ENCODE measurements at places on chromosomes 6 and 20.

GRCh38 chr20:4765681-4766080, 44.0 kb downstream of the PRND start:
- no peak for DNase-seq

DNA sequence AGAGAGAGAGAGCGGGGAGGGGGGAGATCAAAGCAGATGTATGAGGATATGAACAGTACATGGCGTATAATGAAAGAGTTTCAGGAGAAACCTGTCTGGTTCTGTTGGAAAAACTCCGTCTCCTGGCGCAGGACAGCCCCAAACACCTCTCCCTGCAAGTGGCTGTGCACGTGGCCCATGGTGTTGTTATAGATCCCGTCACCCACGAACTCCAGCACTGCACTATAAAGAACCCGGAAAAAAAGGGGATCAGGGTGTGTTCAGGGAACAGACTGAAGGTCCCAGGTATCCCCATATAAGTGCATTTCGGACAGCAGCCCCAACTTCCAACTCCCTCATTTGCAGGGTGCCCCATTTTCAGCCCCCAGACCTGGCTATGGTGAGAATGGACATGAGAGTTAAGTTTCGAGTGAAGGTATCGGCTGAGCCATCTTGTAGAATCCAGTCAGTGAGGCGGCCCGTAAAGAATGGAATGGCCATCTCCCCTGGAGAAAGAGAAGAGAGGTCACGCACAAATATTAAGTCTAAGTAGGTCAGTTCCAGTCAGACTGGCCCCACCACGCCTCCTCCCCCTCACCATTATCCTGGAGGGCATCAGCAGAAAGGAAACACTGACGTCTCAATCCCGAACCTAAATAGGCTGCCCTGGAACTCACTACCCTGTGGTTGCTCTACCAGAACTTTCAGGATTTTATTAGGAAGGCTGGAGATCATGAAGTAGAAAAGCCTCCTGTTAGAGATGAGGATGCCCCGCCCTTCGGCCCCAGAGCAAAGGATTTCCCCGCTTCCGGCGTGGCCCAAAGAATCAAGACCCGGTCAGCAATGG, 1.3 kb downstream of the TAP1 start:
- no peak for DNase-seq

DNA sequence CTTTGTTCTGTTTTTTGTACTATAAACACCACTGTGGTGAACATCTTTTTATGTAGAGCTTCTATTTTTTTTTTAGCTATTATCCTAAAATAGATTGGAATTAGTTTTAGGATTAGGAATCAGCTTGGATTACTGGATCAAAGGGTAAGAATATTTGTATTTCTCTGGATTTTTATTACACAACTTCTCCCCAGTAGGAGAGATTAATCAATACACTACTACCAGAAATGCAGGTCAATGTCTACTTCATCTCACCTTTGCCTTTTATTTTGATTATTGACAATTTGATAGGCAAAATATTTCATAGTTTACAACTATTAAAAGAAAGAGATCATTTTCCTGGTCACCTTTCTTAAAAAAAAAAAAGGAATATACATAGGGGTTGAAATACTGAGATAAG, 191.9 kb downstream of the TSHZ2 start:
- DNase-seq = no peak

GRCh38 chr6:148760568-148761526, 14.0 kb downstream of the UST start:
- peak; percentile 90 for DNase-seq

GRCh38 chr6:137867685-137868509, 838 bp downstream of the TNFAIP3 start:
- DNase-seq = peak; percentile 82

- no peak for DNase-seq
These were observed 10.6 kb downstream of the ORC3 start for GRCh38 chr6:87600576-87600975.

- peak; percentile 26 for DNase-seq
These were observed 8.4 kb downstream of the VSX1 start for GRCh38 chr20:25073544-25073943.

DNA sequence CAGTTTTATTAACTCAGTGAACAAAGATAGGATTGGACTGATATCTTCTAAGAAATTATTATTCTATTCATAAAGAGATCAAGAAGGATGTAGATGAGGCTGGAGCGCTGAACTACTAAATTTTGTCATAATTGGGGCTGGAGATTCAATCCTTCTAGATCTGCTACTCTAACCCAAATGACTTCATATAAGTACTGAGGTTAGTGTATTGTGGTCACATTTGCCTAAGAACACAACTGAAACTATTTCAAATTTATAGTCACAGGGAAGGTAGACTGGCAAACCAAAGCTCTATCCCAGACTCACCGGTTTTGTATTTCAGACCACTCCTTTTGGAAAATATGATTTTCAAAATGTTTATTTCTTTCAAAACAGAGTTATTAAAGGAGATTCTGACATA, 96.7 kb downstream of the BMP5 start:
- DNase-seq = no peak

- no peak for DNase-seq
These were observed 459.5 kb downstream of the DHX35 start for GRCh38 chr20:39421571-39422105.

- DNase-seq = no peak
These were observed 12.7 kb upstream of the ARFGEF2 start for GRCh38 chr20:48908656-48909319.

- no peak for DNase-seq
These were observed 233.6 kb downstream of the TPBG start for GRCh38 chr6:82597201-82597600.
